ENCODE measurements at places on chromosomes 7 and 10.

DNA sequence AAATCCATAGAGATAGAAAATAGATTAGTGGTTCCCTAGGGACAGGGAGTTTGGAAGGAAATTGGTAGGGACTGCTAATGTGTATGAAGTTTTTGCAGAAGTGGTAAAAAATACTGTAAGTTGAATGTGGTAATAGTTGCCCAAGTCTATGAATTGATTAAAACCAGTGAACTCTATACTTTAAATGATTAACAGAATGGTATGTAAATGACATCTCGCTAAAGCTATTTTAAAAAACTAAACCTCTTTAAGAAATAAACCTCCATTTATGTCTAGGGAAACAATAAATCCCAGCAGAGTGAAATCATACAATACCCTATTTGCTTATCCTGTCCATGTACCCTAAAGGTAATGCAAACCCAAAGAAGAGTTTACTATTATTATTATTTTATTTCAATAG lies 61.4 kb downstream of the IPMK start:
- DNase-seq = no peak

GRCh38 chr7:85341121-85341520 lies 154.3 kb upstream of the SEMA3D start:
- no peak for DNase-seq

DNA sequence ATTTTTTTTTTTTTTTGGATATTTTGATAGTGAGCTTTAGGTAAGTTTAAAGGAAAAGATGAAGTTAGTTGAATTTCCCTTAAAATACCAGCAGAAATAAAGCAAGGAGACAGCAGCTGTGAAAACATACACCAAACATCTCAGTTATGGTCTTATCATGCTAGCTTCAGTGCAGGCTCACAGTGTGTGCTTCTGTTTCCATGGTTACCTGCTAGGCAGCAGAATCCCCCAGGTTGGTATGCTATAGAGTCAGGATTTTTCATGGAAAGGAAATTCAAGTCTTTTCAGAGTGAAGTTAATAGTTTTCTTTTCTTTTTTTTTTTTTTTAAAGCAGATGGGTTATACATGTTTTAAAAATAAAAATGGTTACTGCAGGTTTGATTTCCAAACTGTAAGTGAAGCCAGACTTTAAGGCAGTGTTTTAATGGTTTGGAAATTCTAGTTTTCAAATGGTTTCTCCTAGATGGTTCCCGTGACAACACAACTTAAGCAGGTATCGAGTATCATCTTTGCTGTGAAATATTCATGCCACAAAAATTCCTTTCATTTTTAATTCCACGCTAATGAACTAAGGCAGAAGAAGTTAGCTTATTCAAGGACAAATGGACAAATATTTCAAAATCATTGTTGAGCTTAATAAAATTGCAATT lies 230.9 kb downstream of the BICC1 start:
- DNase-seq = no peak

DNA sequence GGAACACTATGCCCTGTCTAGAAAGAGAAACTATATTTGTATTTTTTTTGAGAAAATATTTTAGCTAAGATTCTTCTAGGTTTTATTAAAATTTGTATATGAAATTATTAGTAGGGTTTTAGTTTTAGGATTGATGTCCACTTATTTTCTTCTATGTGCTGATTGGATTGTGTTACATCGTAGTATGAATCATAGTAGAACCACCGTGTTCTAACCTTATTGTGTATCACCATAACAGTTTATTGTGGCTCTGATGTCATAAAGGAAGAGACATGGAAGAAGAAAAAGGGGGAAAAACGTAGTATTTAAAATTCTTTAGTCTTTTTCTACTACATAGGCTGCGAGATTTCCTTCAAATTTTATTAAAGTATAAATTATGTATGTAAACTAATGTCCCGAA lies 1.9 kb downstream of the AGBL3 start:
- no peak for DNase-seq

GRCh38 chr10:34906067-34906965 lies 91.2 kb upstream of the PARD3 start:
- no peak for DNase-seq

DNA sequence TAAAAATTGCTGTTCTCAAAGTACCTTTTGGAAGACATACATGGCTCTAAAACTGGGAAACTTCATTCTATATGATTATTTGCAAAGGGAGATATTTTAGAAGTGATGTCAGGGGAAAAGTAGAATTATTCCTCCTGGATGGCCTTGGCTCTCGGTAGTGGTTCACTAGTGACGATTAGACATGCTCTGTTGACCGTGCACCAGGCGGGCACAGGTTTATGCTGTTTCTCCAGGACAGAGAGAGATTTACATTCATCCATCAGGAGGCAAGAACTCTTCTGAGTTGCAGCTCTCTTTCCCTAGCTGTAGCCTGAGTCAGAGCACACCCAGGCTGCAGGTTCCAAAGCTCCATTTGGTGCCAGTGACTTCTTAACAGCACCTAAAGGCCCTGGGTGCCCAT lies 184.9 kb upstream of the WDR11 start:
- DNase-seq = no peak

- DNase-seq = no peak
These were observed 262.5 kb downstream of the TRIL start for GRCh38 chr7:28695300-28696295.

GRCh38 chr7:70520611-70521010 lies 611.3 kb upstream of the GALNT17 start:
- no peak for DNase-seq

DNA sequence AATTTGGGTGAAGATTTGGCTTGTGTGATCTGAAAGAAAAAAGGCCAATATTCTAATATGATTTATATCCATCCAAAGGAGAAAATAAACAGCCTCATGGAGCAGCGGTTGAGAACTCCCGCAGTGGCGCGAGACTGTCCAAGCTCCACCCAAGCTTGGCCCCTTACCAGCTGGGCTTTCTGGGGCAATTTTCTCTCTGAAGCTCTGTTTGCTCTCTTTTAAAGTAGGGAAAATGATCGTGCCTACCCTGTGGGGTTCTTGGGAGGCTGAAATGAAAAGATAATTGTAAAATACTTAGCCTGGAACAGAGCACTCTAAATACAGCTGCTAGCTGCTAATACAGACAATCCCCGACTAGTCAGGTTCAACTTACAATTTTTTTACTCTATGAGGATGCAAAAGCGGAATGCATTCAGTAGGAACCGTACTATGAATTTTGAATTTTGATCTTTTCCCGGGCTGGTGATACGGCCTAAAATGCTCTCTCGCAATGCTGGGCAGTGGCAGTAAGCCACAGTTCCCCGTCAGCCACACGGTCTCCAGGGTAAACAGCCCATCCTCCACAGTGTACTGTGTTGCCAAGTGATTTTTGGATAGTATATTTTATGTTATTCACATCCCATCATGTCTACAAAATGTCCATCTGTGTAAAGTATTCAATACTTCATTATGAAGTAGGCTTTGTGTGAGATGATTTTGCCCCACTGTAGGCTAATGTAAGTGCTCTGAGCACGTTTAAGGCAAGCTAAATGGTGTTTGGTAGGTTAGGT lies 137.7 kb downstream of the CHN2 start:
- no peak for DNase-seq

- no peak for DNase-seq
These were observed 154.4 kb upstream of the MKLN1 start for GRCh38 chr7:131173145-131173890.

- DNase-seq = no peak
These were observed 10.5 kb downstream of the CALY start for GRCh38 chr10:133326223-133326551.

GRCh38 chr7:136637813-136638212 lies 230.6 kb upstream of the CHRM2 start:
- no peak for DNase-seq

GRCh38 chr10:34101001-34101400 lies 714.1 kb downstream of the PARD3 start:
- DNase-seq = no peak

DNA sequence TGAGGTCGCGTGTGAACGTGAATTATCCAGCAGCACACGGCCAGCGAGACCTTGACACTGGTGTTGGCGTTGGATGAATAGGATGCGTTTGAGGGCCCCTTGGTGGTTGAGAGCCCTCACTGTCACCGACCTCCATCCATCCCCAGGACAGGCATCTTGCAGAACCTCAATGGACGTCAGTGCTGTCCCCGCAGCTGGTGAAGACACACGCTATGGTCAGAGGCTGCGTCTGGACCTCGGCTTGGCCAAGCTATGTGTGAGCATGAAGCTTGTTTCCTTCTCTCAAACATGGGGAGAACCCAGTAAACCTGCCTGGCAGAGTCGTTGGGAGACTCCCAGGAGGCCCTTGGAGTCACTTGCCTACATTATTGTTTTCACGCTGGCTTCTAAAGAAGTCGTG lies 229.2 kb downstream of the ADARB2 start:
- DNase-seq = no peak

DNA sequence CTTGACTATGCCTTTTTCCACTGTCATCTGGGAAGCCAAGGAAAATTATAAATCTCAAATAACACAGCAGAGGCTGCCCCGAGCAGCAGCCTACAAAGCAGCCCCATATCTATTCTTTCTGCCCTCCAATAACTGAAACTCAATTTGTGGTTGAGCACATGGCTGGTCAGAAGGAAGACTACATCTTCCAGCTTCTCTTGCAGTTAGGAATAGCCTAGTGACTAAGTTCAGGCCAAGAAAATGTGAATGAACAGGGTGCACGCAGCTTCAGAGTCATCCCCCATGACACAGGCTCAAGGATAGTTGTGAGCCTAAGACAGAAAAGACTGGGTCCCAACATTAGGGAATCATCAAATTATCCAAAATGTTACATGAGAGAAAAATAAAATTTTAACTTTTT lies 42.3 kb downstream of the CHCHD3 start:
- DNase-seq = no peak

- no peak for DNase-seq
These were observed 25.1 kb downstream of the ZMIZ1 start for GRCh38 chr10:79093658-79094411.

GRCh38 chr7:36202398-36202797 lies 49.3 kb downstream of the EEPD1 start:
- DNase-seq = no peak

- DNase-seq = no peak
These were observed 431.8 kb downstream of the RPS24 start for GRCh38 chr10:78465431-78465830.

DNA sequence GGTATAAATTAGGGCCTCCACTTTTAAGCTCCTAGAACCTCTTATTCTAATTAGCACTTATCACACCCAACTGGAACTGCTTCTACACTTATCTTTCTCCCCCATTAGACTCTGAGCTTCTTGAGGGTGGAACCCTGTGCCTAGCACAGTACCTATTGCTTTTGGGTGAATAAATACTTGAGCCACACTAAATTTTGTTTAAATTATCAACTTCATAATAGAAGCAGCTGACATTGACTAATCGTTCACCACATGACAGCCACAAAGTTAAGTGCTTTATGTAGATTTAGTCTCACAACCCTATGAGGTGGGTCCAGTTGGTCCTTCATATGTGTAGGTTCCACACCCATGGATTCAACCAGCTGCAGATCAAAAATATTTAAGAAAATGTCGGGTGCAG lies 36.0 kb upstream of the DNAJB12 start:
- no peak for DNase-seq

GRCh38 chr10:119201233-119201632 lies 6.1 kb upstream of the GRK5 start:
- no peak for DNase-seq
